ENCODE measurements at places on chromosomes 2 and 18. TPM values are rescaled to one million over a fixed set of nuclear protein-coding genes. Genes with fewer than 3 reads are reported as not detected.

GRCh38 chr18:62460851-62461300 is 61.9 kb upstream of the ZCCHC2 start:
- peak overlapping the region; percentile 81 for H3K27ac ChIP-seq
- H3K4me1 ChIP-seq: peaks cover 3% of the 10 kb centered on the region
- no peaks in the 10 kb centered on the region for H3K36me3 ChIP-seq
- no peak for DNase-seq
- no peak overlapping the region for H3K4me3 ChIP-seq

- H3K4me3 ChIP-seq: no peak overlapping the region
- H3K27ac ChIP-seq: no peak overlapping the region
- no peaks in the 10 kb centered on the region for H3K36me3 ChIP-seq
- no peak for DNase-seq
- H3K27me3 ChIP-seq: no peaks in the 10 kb centered on the region
Observed at GRCh38 chr18:30342675-30343074, 699.9 kb downstream of the DSC3 start.

DNA sequence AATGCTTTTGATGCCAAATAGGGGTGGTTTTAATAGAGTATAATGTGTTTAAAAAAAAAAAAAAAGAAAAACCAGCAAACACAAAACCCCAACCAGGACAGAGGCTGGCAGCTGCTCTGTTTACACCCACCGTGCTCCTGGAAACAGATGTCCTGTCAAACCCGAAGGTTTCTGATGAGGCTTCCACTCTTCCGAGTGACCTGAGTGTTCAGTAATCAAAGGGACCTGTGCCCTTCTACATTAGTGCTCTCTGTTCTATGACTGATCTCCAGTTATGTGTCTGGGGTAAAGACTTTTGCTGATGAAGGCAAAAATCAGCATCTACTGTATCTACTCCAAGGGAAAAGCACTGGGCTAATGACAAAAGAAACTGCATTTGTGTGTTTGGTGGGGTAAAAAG is 3.5 kb upstream of the KLHL29 start:
- H3K4me1 ChIP-seq: peaks cover 8% of the 10 kb centered on the region
- no peak overlapping the region for H3K4me3 ChIP-seq
- no peak for DNase-seq
- H3K27me3 ChIP-seq: peaks cover 2% of the 10 kb centered on the region
- no peak overlapping the region for H3K27ac ChIP-seq
- H3K36me3 ChIP-seq: no peaks in the 10 kb centered on the region

GRCh38 chr18:14948163-14948540 is 200.2 kb downstream of the ANKRD30B start:
- H3K4me1 ChIP-seq: no peaks in the 10 kb centered on the region
- no peak overlapping the region for H3K4me3 ChIP-seq
- H3K27ac ChIP-seq: no peak overlapping the region
- no peaks in the 10 kb centered on the region for H3K27me3 ChIP-seq
- H3K36me3 ChIP-seq: no peaks in the 10 kb centered on the region

GRCh38 chr18:75845413-75845812 is 417.9 kb upstream of the SMIM21 start:
- no peaks in the 10 kb centered on the region for H3K27me3 ChIP-seq
- H3K36me3 ChIP-seq: no peaks in the 10 kb centered on the region
- no peak overlapping the region for H3K4me3 ChIP-seq
- no peaks in the 10 kb centered on the region for H3K4me1 ChIP-seq

- DNase-seq: no peak
- no peaks in the 10 kb centered on the region for H3K4me1 ChIP-seq
- no peaks in the 10 kb centered on the region for H3K36me3 ChIP-seq
- H3K4me3 ChIP-seq: no peak overlapping the region
Observed at GRCh38 chr2:150011161-150011730, 423.7 kb upstream of the MMADHC start.

DNA sequence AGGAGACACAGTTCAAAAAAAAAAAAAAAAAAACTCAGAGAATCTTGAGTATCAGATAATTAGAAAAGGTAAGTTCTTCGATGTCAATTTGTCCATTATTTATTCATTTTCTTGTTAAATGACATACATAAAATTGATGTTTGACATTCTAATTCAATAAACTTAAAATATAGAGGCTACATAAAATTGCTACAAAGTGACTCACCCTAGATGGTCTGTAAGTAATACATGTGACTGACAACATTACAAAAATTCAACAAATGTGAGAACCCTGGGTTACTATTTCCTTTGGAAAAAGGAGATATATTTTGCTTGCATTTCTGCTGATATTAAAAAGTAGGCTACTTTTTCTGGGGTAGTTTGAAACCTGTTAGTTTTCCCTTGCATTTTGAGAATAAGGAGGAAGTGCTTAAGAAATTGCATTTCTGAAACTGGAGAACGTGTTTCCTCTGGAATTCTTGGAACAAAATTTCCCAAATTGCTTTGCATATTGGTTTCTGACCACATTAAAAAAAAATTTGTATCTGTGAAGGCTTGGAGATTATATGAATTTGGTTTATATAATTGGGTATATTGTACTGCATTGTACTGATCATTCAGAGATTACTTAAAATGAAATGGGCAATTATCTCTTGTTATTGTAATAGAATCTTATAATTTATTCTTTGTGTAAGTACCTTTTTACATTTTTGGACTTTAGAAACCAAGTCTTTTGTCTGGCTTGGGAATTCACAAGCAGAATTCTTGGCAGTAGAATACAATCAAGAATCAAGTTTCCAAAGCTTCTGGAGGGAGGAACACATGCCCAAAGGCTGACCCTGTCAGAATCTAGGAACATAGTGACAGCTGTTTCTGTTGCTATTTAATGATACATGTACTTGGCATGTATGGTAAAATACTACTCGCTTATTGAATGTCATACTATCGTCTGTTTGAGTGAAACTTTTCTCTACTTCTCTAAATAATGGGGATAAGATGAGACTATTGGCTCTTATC is 106.1 kb downstream of the DSEL start:
- no peaks in the 10 kb centered on the region for H3K36me3 ChIP-seq
- H3K27ac ChIP-seq: no peak overlapping the region
- no peaks in the 10 kb centered on the region for H3K27me3 ChIP-seq
- H3K4me3 ChIP-seq: no peak overlapping the region

DNA sequence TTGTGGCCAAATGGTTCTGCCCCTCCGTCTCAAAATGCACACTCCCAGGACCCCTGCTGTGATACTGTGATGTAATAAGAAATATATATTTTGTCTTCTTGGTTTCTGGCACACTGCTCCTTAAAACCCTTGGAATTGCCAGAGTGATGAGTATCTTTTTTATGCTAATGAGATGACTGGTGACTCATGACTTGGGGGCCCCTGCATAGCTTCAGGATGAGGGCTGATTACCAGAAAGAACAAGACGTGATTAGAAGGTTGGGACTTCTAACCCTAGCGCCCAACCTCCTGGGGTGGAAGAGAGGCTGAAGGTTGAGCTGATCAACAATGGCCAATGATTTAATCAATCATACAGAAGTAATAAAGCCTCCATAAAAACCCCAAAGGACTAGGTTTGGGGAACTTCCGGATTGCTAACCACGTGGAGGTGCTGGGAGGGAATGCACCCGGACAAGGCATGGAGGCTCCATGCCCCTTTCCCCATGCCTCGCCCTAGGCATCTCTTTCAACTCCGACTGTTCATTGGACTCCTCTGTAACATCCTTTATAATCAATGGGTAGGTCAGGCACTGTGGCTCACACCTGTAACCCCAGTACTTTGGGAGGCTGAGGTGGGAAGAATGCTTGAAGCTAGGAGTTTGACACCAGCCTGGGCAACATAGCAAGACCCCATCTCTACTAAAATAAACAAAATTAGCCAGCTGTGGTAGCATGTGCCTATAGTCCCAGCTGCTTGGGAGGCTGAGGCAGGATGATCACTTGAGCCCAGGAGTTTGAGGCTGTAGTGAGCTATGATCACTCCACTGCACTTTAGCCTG is 89.1 kb downstream of the HS1BP3 start:
- H3K4me1 ChIP-seq: no peaks in the 10 kb centered on the region
- no peaks in the 10 kb centered on the region for H3K27me3 ChIP-seq
- DNase-seq: no peak

DNA sequence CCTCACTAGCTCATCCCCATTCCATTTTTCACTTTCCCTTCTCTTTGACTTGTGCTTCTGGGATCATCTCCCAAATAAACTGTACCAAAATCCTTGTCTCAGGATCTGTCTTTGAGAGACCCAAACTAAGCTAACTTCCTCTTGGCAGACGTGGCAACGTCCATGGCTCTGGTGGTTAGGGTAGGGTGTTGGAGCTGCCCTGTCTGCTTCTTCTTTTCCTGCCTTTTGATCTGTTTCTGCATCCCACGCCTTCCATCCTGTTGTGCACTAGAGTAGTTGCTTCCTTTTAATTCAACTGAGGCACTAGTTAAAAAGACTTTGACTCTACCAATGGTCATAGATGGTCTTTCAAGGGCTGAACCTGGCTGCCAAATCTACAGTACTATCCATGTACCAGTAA is 5.5 kb upstream of the MAP4K4 start:
- H3K27me3 ChIP-seq: no peaks in the 10 kb centered on the region
- H3K36me3 ChIP-seq: no peaks in the 10 kb centered on the region
- peaks cover 26% of the 10 kb centered on the region for H3K4me1 ChIP-seq
- no peak for DNase-seq

- DNase-seq: no peak
- H3K4me1 ChIP-seq: no peaks in the 10 kb centered on the region
- H3K27me3 ChIP-seq: no peaks in the 10 kb centered on the region
- H3K4me3 ChIP-seq: no peak overlapping the region
Observed at GRCh38 chr2:192416060-192416459, 221.3 kb upstream of the TMEFF2 start.

- H3K4me1 ChIP-seq: no peaks in the 10 kb centered on the region
- no peak overlapping the region for H3K27ac ChIP-seq
- H3K27me3 ChIP-seq: no peaks in the 10 kb centered on the region
- H3K36me3 ChIP-seq: no peaks in the 10 kb centered on the region
- no peak overlapping the region for H3K4me3 ChIP-seq
Observed at GRCh38 chr2:57049273-57049672, 865.5 kb downstream of the CCDC85A start.

DNA sequence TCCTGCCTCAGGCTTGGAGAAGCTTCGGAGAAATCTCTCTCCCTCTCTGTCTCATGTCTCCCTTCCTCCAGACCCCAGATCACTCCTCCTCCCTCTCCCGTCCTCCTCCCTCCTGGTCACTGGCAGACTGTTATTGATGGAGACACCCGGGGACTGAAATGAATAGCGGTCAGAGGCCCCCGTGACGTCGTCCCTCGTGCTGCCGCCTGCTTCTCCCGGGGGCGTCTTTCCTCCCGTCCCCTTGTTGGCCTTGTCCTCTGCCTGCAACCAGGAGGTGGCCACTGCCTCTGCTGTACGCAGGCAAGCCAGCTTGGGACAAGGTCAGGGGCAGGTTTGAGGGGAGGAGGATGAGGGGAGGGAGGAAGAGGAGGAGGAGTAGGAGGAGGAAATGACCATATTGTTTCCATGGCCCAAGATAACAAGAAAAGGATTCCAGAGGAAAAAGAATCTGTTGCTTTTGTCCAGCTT is 78.2 kb downstream of the CELF4 start:
- DNase-seq: no peak
- no peak overlapping the region for H3K27ac ChIP-seq
- H3K4me1 ChIP-seq: peaks cover 2% of the 10 kb centered on the region
- no peak overlapping the region for H3K4me3 ChIP-seq
- H3K27me3 ChIP-seq: no peaks in the 10 kb centered on the region

Gene ADD2
- total RNA-seq: 156 TPM

Gene FTCDNL1
- 2.1 TPM for total RNA-seq

Gene NR4A2
- total RNA-seq: 0.08 TPM

Gene DSG4
- total RNA-seq: not detected

Gene IMMT
- total RNA-seq: 38.3 TPM

Gene CXCR1
- 1.8 TPM for total RNA-seq

Gene SPEG
- 0.51 TPM for total RNA-seq

Gene CTAGE1
- total RNA-seq: not detected

Gene MEIS1
- total RNA-seq: 6.3 TPM

Gene TUBB6
- 347 TPM for total RNA-seq

Gene CMPK2
- total RNA-seq: 4.6 TPM

Gene CNDP1
- total RNA-seq: 0.09 TPM

Gene MFSD2B
- 0.08 TPM for total RNA-seq

Gene IL1A
- not detected for total RNA-seq
